ENCODE measurements at places on chromosomes 2 and 18.

DNA sequence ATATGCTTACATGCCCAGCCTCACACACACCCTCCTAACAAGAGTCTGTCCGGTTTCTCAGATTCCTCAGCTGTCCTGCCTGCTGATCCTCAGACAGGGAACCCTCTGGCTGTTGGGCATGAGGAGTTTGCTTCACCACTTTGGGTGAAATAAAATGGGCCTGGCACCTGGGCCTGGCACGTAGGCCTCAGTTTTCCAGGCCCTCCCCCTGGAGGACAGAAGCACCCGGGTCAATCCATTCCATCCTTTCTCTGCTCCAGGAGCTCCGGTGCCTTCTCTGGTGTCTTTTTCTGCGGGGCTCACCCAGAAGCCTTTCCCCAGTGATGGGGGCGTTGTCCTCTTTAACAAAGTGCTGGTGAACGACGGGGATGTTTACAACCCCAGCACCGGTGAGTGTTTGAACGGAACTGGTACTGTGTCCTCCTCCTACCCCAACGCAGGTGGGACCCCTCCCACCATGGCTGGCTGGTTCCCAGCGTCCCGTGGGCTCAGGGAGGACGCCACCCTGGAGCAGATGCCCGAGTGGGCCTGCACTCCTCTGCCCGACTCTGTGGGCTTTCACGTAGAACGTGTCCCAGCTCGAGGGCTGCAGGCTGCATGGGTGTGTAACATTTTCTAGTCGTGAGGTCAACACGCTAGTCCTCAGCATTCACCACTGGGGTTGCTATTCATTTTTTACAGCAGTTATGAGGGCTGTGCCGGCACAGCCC lies 62.8 kb downstream of the EMILIN2 start:
- DNase-seq = no peak

- DNase-seq = no peak
Measured at GRCh38 chr18:45399643-45400042, 215.6 kb upstream of the SLC14A2 start.

GRCh38 chr18:44130376-44130942 lies 550.2 kb upstream of the SETBP1 start:
- peak; percentile 54 for DNase-seq

DNA sequence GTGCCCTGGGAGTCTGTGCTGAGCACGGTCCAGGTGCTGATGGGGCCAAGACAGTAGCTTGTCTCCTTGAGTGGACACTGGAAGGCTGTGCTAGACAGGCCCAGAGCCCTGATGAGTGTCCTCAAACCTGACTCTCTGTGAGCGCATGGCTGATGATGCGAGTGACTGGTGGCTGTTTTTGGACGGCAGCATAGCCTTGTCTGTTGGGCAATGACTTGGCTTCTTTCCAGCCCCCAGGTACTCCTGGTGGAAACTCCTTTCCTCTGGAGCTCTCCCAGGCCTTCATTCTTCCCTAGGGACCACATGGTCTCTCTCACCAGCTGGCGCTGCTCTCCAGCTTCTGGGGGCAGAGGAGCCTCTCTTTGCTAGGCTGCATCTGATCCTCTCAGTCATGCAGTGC lies 207.6 kb upstream of the SMIM21 start:
- DNase-seq = no peak

DNA sequence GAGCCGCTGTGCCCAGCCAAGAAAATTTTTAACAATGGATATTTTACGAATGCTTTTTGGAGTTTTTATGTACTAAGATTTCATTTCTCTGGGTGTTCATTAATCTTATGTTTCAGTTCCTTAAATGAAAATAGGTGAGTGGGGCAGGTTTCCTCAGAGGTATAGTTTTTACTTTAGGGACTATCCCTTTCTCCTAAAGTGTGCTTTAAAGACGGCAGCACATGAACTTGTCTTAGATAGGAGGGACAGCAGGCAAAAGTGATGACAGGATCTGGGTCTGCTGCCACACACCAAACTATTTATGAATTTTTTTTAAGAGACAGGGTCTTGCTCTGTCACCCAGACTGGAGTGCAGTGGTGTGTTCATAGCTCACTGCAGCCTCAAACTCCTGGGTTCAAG lies 8.0 kb upstream of the REL start:
- DNase-seq = no peak

All from NB4 (cell line).